ENCODE measurements at places on chromosomes 12 and 14. TPM values are rescaled to one million over a fixed set of nuclear protein-coding genes. Genes with fewer than 3 reads are reported as not detected.

The CAPS2 gene
- polyA plus RNA-seq, result 8.3 TPM

DNA sequence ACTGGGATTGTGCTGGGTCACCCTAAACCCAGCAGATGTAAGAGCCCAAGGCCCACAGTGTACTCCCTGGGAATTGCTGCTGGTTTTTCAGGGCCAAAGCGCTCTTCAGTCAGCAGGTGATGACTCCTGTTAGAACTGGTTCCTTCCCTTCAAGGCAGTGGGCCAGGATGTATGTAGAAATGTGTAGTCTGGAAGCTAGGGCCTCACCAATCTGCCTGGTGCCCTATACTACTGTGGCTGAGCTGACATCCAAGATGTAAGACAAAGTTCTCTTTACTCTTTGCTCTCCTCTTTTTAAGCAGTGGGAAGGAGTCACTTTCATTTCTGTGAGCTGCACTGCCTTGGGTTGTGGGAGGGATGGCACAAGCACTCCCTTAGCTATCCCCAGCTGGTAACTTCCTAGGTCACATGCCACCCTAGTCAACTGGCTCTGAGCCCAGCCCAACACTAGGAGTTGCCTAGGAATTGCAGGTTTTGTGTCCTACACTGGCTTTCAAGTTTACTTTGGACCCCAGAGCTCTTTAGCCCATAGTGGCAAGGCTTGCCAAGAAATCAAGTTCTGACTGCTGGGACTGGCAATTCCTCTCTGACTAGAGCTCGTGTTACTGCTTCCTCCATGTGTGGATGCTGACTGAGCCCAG is 249.2 kb downstream of the C12orf50 start:
- DNase-seq, result no peak

DNA sequence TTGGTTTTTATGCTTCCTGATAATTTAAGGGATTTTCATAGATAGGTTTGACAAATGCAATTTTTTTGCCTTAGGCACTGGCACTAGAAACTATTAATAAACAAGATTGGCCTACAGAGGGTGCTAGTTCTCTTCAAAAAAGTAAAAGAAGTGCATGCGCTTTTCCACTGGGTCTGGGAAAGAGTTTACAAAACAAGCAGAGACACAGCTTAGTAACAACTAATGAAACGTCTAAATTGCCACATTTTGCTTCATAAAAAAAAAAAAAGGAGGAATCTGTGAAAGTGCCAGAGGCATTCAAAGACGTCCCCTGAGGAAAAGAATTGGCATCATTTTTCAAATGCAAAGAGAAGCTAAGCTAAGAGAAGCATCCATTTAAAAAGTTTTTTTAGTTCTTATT is 58.3 kb upstream of the EEA1 start:
- peak; percentile 52 for DNase-seq

- DNase-seq, result no peak
These were observed 70.8 kb downstream of the SYNE3 start for GRCh38 chr14:95445676-95446075.

- DNase-seq, result no peak
These were observed 1143.6 kb downstream of the TMEM121 start for GRCh38 chr14:106670011-106670410.

The NGB gene
- not detected for polyA plus RNA-seq

DNA sequence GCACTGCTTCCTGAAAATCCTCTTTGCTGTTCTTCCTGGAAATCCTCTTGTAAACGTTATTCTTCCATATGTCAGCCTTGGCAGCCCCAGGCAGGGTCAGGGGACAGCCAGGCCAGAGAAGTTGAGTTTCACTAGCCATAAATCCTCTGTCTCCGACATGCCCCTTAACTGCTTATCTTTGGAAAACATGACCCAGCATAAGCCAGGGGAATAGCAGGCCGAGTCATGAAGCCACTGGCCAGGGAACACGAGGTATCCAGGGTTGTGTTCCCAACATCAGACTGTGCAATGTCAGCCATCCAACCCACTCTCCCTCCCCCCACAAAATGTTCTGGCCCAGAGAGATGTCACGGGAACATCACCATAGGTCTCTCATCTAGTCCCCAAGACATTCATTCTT is 453.9 kb downstream of the MED13L start:
- no peak for DNase-seq

The TAS2R30 gene
- polyA plus RNA-seq, result 0.10 TPM

DNA sequence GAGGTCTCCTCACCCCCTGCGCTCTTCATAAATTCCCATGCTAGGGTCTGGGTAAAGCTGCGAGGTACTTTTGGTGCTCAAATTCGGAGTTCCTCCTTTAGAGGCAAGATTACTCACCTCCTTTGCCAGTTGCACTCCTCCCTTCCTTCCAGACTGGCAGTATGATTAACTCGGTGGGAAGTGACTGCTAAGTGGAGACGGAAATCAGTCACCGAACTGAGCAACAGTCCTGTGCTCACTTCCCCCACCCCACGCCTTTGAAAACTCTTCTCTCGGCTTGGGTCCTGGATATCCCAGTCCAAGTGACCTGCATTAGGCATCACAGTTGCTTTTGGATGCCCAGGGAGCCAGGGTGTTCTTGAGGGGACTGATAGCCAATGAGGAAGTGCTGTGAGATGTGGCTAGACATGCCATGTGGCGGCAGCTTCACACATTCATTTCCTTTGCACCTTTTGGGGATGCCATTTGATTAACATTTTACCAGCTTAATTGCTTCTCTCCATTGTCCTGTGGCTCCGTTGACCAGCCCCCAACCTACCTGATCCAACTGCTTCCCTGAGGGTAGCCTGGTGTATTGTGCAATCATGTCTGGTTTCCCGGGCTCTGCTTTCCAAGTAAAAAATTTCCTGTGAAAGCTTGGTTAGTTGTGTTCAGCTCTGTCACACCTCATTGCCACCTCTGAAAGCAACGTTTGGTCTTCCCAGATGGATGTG is 840 bp downstream of the PNP start:
- DNase-seq, result no peak

The FSCB gene
- not detected for polyA plus RNA-seq

GRCh38 chr12:117580015-117580717 is 218.7 kb upstream of the NOS1 start:
- DNase-seq, result no peak

DNA sequence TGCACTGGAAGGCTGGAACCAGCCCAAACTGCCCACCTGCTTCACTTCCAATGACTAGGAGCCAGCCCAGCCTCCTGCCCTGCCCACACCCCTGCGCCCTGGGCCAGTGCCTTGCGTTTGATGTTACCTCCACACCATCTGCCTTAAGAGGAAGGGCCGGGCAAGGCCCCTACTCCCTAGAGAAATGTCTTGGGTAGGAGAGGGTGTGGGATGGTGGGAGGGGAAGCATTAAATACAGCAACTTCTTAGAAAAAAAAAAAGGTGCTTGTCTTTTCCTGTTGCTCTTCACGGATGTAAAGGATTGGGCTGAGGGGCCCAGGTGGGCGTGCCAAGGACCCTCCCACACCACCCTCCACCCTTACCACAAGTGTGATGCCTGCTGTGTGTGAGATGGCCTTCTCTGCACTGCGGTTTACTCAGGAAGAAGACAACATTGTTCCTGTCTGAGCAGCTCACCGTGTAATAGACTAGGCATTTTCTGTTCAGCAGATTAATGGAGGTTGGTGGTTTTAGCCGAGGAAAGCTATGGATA is 99.9 kb downstream of the NINJ2 start:
- DNase-seq, result no peak

The ITGB7 gene
- 2.4 TPM for polyA plus RNA-seq

GRCh38 chr12:49541911-49542505 is 3.2 kb downstream of the KCNH3 start:
- DNase-seq, result no peak

GRCh38 chr14:95467657-95468056 is 48.8 kb downstream of the SYNE3 start:
- no peak for DNase-seq
